ENCODE measurements at places on chromosomes 13 and 19.

GRCh38 chr19:54426291-54426931 lies 11.1 kb downstream of the TTYH1 start:
- no peak for DNase-seq

- peak; percentile 12 for DNase-seq
Observed at GRCh38 chr19:53906211-53907192, 2.6 kb upstream of the CACNG7 start.

GRCh38 chr19:35642798-35643254 lies 1.3 kb downstream of the ETV2 start:
- DNase-seq, result no peak

- peak; percentile 61 for DNase-seq
Observed at GRCh38 chr19:29831041-29831548, 19.3 kb downstream of the CCNE1 start.

DNA sequence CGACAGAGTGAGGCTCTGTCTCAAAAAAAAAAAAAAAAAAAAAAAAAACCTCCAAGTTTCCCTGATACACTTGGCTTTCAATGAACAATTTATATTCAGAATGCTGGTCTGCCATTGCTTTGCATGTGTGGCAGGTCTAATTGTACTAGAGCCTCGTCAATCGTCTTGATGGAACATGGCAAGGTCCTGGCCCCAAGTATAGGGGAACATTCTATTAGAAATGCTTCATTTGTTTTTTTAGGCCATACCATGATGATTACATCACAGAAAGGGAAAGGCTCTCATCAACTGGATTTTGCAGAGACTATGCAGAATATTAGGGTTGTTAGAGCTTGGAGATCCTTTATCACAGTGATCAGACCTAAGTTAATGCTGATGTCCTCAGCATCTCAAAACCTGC lies 28.0 kb downstream of the SPRY2 start:
- no peak for DNase-seq

Measured in stimulated activated naive CD4-positive, alpha-beta T cell (primary cell).